ENCODE measurements at places on chromosomes 16 and 17. TPM values are rescaled to one million over a fixed set of nuclear protein-coding genes. Genes with fewer than 3 reads are reported as not detected.

ZP2 gene
- total RNA-seq = not detected

OR2C1 gene
- not detected for total RNA-seq

CD300LB gene
- not detected for total RNA-seq

DNA sequence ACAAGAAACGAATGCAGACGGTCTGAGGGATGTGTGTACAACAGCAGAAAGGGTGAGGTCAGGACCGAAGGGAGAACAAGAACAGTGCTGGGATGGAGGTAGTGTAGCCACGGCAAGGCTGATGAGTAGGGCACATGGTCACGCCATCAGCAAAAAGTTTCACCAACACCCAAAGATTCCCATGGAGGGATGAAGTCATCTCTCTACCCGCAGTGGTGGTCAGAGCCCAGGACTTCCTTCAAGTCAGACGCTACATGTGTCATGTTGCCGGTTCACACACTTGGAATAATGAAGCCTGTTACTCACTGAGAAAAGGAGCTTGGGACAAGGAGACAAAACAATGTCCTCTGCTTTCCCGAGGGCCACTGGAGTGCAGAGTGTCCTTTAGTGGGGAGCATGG is 79.7 kb downstream of the SALL1 start:
- no peaks in the 10 kb centered on the region for H3K4me1 ChIP-seq
- H3K4me3 ChIP-seq = no peak overlapping the region
- no peaks in the 10 kb centered on the region for H3K36me3 ChIP-seq
- H3K27me3 ChIP-seq = peaks cover 19% of the 10 kb centered on the region
- no peak for DNase-seq

GRCh38 chr16:73015612-73016487 is 32.1 kb downstream of the ZFHX3 start:
- peaks cover 70% of the 10 kb centered on the region for H3K4me1 ChIP-seq
- no peak overlapping the region for H3K4me3 ChIP-seq
- DNase-seq = peak; percentile 96
- H3K36me3 ChIP-seq = no peaks in the 10 kb centered on the region
- no peaks in the 10 kb centered on the region for H3K27me3 ChIP-seq

DNA sequence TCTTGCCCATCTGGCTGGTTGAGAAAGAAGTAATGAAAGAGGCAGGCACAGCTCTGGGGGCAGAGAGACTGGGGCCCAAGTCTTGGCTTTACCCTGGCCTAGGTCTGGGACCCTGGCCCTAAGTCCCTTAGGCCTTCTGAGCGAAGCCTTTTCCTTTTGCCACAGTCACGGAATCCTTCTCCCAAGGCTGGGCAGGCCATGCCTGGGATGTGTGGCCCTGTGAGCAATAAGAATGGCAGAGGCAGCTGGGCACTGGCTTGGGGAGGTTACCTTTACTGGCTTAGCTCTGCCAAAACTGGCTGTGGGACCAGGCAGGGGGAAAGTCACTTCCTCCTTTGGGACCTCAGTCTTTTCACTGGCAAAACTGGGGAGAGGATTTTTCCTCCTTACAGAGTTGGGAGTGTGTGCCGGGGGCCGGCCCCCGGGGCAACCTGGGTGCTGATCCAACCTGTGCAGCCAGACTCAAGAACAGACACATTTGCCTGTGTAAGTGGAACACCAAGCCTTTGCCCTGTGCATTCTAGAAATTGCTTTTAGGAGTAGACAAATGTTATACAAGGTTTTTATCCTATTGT is 12.9 kb downstream of the FOXF1 start:
- DNase-seq = no peak
- H3K27me3 ChIP-seq = peaks cover 64% of the 10 kb centered on the region
- no peaks in the 10 kb centered on the region for H3K4me1 ChIP-seq
- no peaks in the 10 kb centered on the region for H3K36me3 ChIP-seq
- H3K4me3 ChIP-seq = no peak overlapping the region
- H3K27ac ChIP-seq = no peak overlapping the region

- no peaks in the 10 kb centered on the region for H3K27me3 ChIP-seq
- H3K27ac ChIP-seq = no peak overlapping the region
- H3K36me3 ChIP-seq = no peaks in the 10 kb centered on the region
- no peak for DNase-seq
These were observed 63.8 kb downstream of the RAP1GAP2 start for GRCh38 chr17:2860045-2860444.

GRCh38 chr17:17042384-17042736 is at the start of gene MPRIP:
Gene MPRIP (plus strand): TSS chr17:17042457. CDS start chr17:17042849, 392 bp downstream.
- peaks cover 59% of the 10 kb centered on the region for H3K4me1 ChIP-seq
- peak within 1 kb of the TSS; percentile 92 for H3K27ac ChIP-seq
- H3K36me3 ChIP-seq = peaks cover 27% of the 10 kb centered on the region

- no peak overlapping the region for H3K4me3 ChIP-seq
- DNase-seq = no peak
- no peaks in the 10 kb centered on the region for H3K36me3 ChIP-seq
These were observed 47.8 kb upstream of the BAHCC1 start for GRCh38 chr17:81347437-81347836.
